Fibroblast of skin of back (primary cell): ENCODE measurements at places on chromosomes 7 and 10.

- DNase-seq, result peak; percentile 30
Measured at GRCh38 chr7:121330053-121330833, 1.4 kb downstream of the WNT16 start.

- no peak for DNase-seq
Measured at GRCh38 chr7:706721-707120, 19.8 kb upstream of the DNAAF5 start.

- DNase-seq, result no peak
Measured at GRCh38 chr10:44387853-44388251, 3.0 kb upstream of the CXCL12 start.

- no peak for DNase-seq
Measured at GRCh38 chr7:98084631-98085030, 22.0 kb upstream of the LMTK2 start.

DNA sequence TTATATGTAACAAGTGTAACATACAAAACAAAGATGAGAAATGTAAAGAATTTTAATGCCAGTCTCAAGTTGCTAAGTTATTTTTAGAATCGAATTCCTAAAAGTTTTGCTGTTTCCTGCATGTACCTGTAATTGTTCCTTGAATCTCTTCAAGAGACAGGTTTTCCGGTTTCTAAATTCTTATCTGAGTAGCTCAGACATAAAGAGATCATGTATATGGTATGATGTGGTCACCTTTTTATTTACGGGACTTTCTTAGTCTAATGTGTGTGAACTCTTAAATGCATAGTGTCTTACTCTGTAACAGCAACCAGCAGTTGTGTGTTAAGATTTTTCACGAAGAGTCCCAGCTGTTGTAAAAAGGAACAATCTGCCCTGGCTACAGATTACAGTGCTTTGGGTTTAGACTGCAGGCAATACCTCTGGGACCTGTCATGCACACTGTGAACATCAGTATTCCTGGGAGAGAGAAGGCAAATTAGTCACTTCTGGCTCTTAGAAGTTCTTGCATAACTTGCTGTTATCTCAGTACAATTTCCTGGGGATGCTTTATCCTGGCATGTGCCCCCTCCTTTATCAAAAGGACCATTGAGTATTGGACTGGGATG, 263.4 kb downstream of the BICC1 start:
- DNase-seq, result peak; percentile 74

DNA sequence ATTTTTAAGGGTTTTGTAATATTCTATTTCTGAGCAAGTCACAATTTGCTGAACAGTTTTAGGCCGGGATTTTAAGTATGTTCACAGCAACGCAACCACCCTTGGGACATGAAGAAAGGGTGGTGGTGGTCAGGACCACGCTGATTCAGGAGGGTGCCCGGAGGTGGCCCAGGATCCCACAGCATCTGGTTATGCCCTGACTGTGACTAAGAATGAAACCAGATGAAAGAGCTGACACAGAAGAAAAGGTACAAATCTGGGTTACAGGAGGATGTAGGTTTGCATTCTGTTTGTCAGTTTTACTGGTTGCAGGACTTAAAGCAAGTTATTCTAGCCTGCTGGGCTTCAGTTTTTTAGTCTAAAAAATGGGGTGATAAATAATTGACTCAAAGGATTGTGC, 279.7 kb downstream of the CCSER2 start:
- no peak for DNase-seq

GRCh38 chr7:113179313-113179712, 61.0 kb upstream of the SMIM30 start:
- peak; percentile 71 for DNase-seq

DNA sequence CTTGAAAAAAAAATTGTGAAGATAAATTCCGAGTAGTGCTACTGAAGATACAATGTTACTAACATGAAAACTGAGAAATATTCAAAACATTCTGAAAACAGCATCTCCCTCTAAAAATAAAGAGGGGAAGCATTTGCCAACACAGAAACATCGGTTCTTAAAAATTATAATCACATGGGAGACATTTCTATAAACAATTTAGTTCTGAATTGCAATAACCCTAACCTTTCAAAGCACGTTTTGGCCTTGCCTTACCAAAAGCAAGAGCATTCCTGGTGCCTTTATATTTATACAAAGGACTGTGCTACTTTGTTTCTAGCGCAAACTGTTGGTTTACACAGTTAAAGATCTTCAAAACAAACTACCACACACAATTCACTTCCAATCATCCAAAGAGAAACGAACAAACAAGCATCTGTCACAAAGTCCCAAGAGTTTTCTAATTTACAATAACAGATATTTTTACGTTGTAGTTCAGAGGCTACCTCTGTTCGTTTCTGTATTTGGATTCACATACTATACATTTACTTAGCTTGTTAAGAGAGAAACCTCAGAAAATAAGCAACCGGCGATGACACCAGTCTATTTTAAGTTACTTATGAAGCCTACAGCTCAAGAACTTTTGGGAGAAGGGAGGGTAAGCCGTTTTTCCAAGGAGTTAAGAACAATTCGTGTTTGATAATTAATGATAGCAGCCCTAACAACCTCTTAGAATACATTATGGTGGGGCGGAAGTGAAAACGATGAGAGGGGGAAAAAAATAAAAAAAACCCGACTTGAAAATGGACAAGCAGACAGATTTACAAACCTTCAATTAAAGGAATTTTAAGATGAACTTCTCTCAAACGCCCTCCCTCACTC, 1.3 kb downstream of the ABI1 start:
- no peak for DNase-seq

GRCh38 chr7:99380823-99381663, 6.5 kb downstream of the ARPC1B start:
- DNase-seq, result no peak

DNA sequence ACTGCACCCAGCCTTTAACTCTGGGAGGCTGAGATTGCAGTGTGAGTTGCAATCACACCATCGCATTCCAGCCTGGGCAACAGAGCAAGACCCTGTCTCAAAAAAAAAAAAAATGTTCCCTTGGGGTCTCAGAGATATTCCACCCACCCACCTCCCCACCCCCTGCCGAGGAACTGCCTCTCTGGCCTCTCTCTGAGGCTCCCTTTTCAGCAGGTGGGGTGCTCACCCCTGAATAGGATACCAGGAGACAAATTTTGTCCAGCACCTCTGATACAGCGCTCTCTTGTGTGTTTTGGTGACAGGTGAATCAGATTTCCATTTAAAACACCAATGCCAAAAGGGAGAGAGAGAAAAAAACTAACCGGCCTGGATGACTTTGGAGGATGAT, 92.6 kb upstream of the KIF5B start:
- no peak for DNase-seq

DNA sequence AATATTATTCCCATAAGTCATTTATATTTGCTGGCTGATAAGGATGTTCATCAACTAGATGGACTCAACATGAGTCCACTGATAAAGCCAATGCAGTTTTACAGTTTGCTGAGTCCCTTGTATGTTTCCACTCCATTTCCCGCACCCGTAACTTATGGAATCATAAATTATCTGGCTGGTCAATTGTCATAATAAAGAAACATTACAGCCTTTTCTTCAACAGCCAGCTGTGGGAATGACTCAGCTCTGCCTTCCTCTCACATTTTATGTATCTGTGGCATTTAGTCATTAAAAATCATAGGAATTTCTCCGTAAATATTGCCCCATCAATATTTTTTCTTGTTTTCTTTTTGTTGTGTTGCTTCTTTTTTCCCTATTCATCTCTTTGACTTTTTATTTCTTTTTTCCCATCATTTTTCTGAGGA, 22.3 kb upstream of the TMEM26 start:
- DNase-seq, result peak; percentile 84

DNA sequence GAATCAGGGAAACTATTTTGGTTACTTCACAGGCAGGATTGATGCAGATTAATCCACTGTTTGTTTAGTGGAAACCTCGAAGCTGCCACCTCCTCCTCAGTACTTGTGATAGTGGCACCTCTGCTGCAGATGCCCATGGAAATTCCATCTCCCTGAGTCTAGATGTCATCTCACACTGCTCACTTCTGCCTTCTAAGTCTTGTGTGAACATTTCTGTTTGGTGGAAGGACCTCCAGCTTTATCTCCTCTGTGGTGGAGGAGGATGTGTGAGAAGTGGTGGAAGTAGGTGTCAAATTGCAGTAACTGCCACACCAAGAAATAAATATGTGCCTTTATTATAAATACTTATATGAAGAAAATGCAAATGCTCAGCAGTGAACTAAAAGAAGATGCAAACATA, 25.8 kb upstream of the GPR141 start:
- no peak for DNase-seq

DNA sequence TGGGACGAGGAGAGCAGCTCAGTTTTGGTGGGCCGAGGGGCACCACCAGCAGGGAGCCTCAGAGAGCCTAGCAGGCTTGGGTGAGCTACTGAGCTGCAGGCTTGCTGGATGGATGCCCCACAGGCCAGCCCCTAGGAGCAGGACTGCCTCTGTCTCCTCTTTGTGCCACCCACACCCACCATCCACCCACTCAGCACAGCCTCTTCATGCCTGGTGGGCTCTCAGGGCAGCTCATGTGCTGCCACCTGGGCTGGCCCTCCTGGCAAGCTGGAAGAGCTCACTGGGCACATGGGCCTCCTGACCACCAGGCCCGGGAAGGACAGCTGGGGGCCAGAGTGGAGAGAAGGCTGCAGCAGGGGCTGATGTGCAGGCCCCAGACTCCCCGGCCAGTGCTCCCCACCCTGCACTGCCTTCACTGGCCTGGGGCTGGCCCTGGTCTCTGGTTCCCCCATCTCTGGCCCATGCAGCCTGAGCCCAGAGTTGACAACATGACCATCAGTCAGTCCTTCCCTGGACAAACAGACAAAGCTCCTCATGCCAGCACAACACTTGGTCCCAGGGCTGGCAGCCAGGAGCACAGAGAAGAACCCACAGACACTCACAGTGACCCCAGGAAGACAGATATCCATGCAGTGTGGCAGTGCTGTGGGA, 8.2 kb downstream of the RASGEF1A start:
- DNase-seq, result no peak

GRCh38 chr7:105151152-105151551, 137.1 kb downstream of the KMT2E start:
- no peak for DNase-seq
